Muscle of arm (tissue), 14 donors: ENCODE measurements at places on chromosomes 7 and 10. TPM values are rescaled to one million over a fixed set of nuclear protein-coding genes. Genes with fewer than 3 reads are reported as not detected.

CTAGE8 gene
- polyA plus RNA-seq = 0.27 TPM

GNAT3 gene
- not detected for polyA plus RNA-seq

LMOD2 gene
- polyA plus RNA-seq = 287 TPM

ZRANB1 gene
- polyA plus RNA-seq = not detected

RINT1 gene
- polyA plus RNA-seq = 20.0 TPM

VIPR2 gene
- 9.5 TPM for polyA plus RNA-seq

GRCh38 chr10:120897343-120897742 is 46.2 kb downstream of the WDR11 start:
- DNase-seq = no peak

- peak; percentile 28 for DNase-seq
Observed at GRCh38 chr10:103548581-103549348, 55.3 kb downstream of the NEURL1 start.

- no peak for DNase-seq
Observed at GRCh38 chr10:15625261-15625660, 94.5 kb downstream of the ITGA8 start.

DNA sequence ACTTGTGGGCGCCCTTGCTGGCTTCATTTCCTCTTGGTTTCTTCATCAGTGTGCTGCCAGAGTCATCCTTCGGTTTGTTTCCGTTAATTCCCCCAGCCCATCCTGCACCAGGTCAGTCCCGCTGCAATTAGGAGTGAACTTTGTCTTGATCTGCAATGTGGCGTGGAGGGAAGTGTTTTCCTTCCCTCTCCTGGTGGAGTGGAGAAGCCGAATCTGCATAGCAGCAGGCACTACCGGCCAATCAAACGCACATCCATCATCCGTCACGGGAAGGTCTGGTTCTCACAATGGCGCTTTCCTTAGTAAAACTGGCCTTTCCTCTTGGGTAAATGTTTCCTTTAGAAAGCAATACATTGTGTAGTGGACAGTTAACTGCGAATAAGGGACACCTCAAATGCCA is 337.5 kb downstream of the CXCL12 start:
- DNase-seq = no peak

DNA sequence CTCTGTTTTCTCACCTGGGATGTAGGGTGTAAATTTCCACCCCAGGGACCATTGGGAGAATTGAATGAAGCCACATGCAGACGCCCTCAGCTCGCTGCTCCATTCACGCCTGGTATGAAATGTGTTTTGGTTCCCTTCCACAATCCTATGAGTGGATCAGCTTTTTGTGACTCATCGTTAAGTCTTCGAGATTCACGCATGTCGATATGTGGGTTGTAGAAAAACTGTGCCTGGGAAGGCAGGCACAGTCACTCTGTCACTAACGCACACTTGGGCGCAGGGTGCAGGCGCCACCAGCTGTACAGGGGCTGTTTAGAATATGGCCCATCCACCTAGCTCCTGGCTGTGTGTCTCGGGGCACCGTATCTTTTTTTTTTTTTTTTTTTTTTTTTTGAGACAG is 64.2 kb upstream of the SH2B2 start:
- DNase-seq = no peak

DNA sequence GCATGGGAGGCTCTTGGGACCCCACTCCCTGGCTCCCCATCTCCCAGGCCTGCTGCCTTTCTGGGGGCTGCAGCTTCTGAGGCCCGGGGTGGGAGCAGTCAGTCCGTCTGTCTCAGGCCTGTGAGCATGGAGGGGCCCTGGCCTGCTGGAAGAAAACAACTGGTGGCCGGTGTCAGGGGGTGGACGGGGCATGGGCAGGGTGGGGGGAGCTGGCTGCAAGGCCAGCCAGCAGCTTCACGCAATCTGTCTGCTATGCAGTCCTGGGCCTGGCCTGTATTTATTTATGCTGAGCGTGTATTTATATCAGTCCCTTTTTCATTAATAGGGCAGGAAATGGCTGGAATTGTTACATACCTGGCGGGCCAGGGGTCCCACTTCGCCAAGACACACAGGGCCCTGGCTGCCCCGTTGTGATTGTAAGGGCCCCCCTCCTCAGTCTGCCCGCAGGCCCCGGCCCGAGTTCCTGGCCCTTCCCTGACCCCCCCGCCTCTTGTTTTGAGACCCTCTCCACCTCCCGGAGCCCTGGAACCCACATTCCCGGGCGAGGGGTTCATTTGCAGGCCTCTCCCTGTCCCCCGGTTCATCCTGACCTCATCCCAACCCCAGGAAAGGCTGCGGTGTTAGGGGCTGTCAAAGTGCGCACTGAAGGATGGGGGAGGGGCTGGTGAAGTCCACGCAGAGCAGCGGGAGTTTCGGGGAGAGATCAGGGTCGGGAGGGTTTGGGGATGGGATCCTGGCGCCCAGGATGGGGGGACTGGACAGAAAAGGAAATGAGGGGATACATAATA is 8.2 kb downstream of the TMEM270 start:
- no peak for DNase-seq

DNA sequence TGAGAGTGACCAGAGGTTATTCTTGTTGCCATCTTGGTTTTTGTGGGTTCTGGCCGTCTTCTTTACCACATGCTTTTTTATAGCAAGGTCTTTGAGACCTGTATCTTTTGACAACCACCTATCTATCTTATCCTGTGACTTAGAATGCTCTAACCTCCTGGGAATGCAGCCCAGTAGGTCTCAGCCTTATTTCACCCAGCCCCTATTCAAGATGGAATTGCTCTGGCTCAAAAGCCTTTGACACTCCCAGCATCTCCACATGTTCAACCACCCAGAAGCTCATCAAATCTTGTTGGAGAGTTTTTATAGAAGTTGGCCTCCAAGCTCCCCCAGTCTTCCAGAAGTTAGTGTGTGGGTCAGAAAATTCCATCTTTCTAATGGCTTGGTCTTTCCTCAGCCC is 464.3 kb upstream of the NRP1 start:
- DNase-seq = no peak

DNA sequence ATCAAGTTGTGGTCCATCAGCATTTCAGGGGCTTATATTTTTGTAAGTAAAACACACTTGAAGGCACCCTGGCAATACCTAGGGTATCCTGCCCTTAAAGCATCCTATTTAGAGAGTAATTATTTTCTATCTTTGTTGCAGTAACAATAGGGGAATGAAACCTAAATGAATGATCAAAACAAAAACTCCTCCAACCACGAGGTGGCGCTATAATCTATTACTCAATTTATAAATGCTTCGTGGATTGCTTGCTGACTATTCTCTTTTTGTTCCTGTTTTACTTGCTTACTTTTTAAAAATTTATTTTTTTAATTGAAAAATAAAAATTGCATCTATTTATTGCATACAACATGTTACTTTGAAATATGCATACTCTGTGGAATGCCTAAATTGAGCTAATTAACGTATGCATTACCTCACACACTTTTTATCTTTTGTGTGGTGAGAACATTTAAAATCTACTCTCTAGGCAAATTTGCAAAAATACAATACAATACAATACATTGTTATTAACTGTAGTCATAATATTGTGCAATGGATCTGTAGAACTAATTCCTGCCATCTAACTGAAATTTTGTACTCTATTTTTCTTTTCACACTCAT is 147.7 kb upstream of the BMPER start:
- DNase-seq = peak; percentile 40

DNA sequence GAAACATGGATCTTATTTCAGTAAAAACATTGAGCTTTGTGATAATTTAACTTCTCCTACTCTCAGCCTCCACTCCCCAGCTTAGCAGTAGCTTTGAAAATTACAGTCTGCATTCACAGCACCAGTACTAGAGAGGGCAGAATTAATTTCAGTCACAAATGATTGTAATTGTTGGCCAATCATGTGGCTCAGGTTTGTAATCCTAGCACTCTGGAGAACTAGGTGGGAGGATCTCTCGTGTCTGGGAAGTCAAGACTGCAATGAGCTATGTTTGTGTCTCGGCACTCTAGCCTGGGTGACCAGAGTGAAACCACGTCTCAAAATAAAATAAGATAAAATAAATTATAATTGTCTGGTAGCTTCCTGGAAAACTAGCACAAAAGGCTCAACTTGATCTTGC is 620.9 kb downstream of the TNS3 start:
- no peak for DNase-seq

DNA sequence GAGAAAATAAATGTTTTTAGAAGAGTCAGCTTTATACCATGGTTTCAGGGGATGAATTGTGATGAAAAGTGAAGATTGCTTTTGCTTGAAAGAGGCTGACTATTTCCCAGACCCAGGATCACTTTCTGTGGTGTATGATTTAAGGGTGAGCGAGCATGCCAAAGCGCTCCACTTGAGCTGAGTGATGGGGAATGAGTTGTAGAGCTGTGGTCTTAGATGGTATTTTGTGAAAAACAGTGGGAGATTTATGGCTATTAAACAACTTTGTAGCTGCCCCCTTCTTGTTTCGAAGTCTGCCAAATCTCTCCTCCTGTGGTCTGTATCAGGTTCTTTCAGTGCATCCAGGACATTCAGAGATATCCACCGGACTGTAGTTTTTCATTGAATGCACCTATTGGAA is 888.2 kb downstream of the LRMDA start:
- no peak for DNase-seq

DNA sequence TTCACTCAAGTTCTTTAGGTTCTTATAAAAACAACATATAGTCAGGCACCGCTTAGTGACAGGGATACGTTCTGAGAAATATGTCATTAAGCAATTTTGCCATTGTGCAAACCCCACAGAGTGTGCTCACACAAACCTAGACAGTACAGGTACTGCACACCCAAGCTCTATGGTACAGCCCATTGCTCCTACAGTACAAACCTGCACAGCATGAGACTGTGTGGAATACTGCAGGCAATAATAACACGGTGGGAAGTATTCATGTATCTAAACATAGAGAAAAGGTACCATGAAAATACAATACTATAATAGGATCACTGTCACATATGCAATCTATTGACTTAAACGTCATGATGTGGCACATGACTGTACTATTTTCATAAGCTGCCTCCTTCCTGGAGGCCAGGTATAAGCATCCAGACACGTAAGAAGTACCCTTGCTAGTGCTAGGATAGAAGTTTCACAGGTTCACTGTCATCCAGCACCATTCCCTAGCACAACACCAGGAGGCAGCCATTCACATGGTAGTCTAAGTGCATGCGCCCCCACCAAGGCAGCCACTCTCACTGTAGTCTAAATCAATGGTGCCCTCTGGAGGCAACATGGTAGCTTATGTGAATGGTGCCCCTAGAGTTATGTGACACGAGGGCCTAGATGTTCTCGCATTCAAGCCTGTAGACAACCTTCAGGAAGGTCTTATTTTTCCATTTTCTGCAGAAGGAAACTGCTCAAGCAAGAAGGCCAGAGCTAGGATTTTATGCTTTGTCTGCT is 98.5 kb downstream of the ARHGAP22 start:
- no peak for DNase-seq

GRCh38 chr10:87546210-87546609 is 41.5 kb downstream of the MINPP1 start:
- DNase-seq = no peak

DNA sequence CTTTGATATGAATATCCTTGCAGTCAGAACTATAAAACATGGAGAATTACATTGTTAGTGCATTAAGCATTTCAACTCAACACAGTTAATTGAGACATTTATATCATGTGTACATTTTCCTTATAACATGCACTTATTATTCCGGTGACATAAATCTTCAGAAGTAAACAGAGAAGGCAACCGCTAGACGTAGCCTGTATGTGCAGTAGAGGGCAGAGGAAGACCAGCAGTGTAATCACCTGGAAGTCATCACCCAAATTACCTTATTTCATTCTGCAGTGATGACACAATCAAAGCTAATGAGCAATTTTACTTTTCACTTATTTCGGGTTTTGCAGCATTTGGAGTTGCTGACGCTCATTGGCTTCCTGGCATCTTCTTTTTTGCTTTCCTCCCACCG is 394.6 kb downstream of the SDK1 start:
- DNase-seq = no peak

DNA sequence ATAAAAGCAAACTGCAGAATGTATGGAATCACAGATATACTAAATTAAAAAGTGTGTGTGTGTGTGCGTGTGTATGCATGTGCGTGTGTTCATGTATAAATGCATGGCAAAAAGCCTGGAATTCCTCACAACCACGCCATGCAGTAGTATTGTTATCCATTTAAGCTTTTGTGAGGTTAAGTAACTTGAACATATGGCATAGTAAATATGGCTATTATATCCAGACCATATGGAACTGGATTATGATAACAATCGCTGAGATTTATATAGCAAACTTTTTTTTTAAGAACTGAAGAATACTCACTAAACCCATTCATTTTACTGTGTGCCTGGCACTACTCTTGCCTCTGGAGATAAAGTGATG is 22.3 kb upstream of the NANOS1 start:
- no peak for DNase-seq

GRCh38 chr7:131546126-131546525 is 10.3 kb downstream of the PODXL start:
- no peak for DNase-seq

- no peak for DNase-seq
Observed at GRCh38 chr7:30804078-30804661, 33.0 kb downstream of the MINDY4 start.

DNA sequence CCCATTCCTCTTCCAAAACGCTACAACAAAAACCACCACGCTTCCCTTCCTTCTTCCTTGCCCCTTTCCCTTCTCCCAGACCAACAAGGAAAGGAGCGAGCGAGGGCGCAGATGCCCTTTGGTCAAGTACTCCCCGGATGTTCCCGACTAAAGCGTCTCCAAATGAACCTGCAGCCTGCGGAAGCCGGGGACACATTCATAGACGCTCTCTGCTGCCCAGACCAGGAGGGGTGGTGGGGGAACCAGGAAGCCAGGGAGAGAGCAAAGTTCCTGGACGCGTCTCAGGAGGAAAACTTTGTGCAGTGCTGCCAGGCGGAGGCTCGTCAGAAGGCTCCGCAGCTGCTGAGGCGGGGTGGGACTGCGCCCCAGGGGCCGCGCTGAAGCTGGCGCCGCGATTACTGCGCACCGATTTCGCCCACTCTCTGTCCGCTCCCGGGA is 754 bp downstream of the SEMA3D start:
- DNase-seq = peak; percentile 62
